ENCODE measurements at places on chromosomes 12 and 14.
A peak's percentile ranks its signal among the peaks of the same experiment; 100 is the strongest.

DNA sequence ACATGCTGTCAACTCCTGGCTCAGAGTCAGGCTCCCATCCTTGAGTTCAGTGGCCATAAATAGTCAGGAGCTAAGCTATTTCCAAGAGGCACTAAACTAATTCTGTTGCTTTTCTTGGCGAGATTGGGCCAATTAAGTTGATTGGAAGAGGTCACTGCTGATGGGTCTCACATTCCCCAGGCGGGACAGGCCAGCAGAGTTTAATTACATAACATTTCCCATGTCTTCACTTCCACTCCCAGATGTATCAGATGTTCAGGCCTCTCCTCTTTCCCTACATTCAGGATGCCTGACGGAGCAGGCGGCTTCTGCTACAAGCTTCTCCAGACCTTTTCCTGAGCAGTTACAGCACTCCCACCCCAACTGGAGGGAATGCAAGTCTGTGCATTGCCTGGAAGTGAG lies 5.3 kb downstream of the NTF3 start:
- no peak for DNase-seq

DNA sequence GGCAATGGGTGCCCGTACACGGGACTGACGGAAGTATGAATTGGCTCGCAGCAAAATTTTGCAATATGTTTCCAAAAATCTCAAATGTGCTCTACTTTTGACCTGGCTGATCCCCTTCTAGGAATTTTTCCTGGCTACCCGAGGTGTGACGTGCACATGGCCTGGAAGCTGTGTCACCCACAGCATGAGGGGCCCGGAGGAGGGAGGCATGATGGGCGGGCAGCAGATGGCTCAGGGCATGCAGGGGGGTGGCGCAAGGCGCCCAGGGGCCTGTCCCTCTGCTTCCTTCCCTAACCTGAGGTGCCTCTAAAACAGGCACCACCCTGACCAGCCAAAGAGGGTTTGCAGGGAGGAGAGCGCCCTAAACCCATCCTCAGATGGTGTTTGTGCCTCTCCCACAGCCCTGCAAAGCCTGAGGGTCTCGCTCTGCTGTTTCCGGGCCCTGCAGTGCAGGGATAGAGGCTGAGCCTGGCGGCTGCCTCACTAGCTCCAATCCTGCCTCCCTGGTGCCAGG lies 6.7 kb downstream of the GPR132 start:
- DNase-seq = no peak

DNA sequence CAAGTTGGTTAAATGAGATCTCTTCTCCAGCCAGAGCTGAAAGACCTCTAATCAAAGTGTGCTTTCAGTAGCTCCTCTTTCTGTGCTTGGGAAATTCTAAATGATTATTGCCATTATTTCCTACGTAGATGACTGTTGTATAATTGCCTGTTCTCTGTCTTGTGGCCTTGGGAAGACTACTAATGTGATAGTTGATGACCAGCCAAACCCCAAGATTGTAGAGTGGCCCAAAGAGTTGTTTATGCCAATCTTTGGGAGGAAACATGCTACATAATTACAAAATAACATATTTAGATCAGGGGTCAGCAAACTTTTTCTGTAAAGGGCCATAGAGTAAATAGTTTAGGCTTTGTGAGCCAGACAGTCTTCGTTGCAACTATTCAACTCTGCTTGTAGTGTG lies 135.1 kb upstream of the DIO2 start:
- no peak for DNase-seq

GRCh38 chr12:24929953-24930352 lies 18.9 kb downstream of the BCAT1 start:
- DNase-seq = no peak

- no peak for DNase-seq
These were observed 149.0 kb downstream of the TGFB3 start for GRCh38 chr14:75832621-75833297.

- DNase-seq = no peak
These were observed 69.3 kb downstream of the RIN3 start for GRCh38 chr14:92582706-92583452.

GRCh38 chr12:67705394-67706370 lies 57.1 kb downstream of the DYRK2 start:
- DNase-seq = no peak

- no peak for DNase-seq
These were observed 28.7 kb upstream of the P2RX4 start for GRCh38 chr12:121181181-121181580.

GRCh38 chr12:88752183-88752582 lies 171.9 kb upstream of the KITLG start:
- DNase-seq = no peak

DNA sequence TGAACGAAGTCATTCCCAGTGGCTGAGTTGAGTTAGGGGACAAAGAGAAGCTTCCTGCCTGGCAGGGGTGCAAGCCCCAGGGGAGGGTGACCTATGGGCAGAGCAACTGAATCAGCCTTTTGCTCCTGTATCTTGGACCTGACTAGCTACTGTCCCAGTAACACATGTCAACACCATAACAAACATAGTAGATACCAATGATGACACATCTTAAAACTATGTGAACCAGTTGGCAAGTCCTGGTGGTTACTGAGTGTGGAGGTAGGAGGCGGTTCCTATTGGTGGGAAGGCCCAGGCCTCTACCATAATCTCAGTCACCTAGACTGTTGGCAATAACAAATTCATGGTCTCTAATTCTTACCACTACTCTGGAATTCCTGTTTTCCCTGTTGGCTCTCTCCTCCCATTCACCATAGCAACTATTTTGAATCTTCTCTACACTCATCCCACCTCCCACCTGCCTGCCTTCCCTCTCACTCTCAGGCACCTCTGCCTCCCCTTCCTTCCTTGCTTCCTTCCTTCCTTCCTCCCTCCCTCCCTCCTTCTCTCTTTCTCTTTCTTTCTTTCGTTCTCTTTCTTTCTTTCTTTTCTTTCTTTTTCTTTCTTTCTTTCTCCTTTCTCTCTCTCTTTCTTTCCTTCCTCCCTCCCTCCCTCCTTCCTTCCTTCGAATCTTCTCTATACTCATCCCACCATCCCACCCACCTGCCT lies 8.1 kb upstream of the P2RX7 start:
- DNase-seq = no peak

DNA sequence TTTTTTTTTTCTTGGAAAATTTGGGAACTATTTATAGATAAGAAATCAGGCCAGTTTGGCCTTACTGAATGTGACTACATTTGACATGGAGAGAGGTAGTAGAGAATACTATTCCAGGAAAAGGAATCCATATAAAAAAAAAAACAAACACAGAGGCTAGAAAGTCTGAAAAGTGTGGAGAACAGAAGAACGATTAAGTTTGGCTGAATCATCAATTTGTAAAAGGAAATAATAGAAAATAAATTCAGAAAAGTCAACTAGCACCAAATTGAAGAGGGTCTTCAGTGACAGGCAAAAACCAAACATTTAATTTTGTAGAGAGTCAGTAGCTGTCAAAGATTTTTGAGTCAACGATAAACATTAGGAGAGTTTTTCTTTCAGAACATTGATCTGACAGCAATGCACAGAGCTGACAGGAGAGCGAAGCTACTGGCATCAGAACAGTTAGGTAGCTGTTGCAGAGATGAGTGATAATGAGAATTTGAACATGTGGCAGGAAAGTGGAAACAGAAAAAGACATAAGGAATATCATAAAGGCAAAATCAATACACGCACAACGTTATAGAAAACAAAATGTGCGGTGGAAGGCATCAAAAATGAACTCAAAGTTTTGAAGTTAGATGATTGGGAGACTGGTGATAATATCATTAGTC lies 241.2 kb downstream of the SOX5 start:
- no peak for DNase-seq

GRCh38 chr14:20578784-20579502 lies 8.9 kb downstream of the RNASE11 start:
- no peak for DNase-seq

GRCh38 chr12:124509300-124509675 lies 58.1 kb downstream of the NCOR2 start:
- no peak for DNase-seq

DNA sequence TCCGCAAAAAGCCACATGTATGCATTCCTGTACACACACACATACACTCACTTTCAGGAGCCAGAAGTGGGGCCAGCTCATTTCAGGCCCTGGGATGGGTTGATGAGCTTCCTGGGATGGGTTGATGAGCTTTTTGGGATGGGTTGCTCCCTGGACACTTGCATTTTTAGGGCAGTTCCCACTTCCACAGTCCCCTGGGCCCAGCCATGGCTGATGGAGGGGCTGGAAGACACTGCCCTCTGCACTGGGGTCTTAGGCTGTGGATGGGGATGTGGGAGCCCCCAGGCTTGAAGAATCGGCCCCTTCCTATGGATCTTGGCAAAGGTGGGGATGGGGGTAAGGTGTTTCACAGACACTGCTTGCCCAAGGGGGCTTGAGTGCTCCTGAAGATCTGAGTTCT lies 12.7 kb downstream of the ACVRL1 start:
- DNase-seq = no peak

DNA sequence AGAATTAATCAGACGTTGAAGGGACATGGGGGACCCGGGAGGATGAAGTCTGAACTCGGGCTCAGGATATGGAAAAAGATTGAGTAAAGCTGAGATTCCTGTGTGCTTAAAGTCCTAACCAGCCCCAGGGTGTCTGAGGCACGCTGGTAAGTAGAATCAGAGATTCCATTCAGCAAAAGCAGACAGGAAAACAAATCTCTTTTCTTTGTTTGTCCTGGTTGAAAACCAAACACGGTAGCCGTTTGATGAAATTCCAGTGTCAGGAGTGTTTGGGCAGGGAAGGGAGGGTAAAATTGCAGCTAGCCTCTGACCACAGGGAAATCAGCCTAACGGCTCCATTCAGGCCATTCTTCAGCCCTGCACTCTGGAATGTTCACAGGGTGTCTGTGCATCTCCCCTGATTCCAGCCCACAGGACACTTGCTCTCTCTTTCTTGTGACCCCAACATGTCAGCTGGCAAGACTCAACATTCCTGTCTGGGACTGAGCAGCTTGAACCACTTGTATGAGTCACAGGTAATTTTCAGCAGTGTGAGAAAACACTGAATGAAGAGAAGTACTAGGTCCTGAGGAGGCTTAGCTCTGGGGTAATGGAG lies 31.0 kb downstream of the NINJ2 start:
- no peak for DNase-seq

GRCh38 chr12:40105265-40105514 lies 691 bp downstream of the SLC2A13 start:
- peak; percentile 42 for DNase-seq
